ENCODE measurements at places on chromosomes 6 and 20.

DNA sequence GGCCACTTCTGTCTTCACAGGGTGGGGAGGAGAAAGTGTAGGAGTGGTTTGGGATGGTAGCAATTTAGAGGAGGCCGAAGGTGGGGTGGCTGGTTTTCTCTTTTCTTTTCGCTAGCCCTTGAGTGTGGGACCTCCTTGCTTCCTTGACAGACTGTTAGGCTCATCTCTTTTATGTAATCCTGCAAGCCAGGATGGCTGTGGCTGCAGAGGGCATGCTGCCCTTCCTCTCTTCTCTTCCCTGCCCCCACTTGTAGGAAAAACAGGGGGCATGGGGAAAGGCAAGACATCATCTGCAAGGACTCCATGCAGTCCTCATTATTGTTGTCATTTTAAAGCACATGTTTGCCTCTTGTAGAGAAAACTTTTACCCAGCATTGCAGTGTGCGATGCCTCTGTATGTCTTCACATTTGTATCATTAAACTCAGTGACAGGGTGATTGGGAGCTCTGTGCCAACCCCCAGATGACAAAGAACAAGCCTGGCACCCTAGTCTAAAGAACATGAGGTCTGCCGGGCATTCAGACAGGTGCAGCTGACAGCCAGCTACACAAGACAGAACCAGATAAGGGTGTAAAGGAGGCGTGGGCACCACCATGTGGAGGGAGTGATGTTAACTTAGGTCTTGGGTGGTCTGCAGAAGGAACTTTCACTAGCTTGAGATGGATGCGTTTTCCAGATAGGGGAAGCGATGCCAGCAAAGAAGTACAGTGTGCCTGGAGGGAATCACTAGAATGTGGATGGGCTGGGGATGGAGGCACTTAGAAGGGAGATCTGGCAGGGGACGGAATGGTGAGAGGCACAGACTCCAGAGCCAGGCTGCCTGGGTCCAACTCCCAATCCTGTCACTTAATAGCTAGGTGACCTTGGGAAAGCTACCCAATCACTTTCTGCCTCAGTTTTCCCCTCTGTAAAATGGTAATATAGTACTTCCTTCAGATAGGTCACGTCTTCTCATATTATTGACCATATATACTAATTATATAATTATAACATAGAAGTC is 207.6 kb downstream of the TBC1D7 start:
- no peak for DNase-seq

GRCh38 chr20:10739134-10739533 is 65.3 kb upstream of the JAG1 start:
- DNase-seq: no peak

DNA sequence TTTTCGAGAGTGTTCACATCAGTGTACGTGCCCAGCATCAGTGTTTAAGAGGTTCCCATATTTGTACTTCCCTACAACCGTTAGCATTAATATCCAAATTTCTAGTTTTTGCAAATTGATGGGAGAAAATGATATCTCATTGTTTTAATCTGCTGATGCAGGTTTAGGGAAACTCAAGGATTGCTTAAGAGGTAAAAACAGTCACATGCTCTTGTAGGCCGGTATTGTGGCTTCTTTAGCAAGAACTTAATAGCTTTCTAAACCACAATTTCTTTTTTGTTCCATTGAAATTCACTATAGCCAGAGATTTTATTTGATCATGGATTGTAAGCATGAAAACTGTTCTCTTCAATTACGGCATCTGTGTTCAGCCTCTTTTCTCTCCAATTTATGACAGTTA is 29.5 kb downstream of the BEND6 start:
- peak; percentile 19 for DNase-seq

DNA sequence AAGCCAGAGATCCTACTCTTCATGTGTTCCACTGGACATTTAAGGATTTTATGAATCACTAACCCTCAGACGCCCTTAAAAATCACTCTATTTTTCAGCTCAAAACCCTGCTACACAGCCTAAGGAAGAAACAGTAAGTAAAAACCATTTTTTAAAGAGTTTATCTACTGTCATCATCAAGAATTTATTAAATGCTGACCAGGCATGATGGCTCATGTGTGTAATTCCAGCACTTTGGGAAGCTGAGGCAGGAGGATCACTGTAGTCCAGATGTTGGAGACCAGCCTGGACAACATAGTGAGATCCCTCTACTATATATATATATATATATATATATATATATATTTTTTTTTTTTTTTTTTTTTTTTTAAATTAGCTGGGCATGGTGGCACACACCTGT is 124.2 kb upstream of the ID4 start:
- DNase-seq: no peak

DNA sequence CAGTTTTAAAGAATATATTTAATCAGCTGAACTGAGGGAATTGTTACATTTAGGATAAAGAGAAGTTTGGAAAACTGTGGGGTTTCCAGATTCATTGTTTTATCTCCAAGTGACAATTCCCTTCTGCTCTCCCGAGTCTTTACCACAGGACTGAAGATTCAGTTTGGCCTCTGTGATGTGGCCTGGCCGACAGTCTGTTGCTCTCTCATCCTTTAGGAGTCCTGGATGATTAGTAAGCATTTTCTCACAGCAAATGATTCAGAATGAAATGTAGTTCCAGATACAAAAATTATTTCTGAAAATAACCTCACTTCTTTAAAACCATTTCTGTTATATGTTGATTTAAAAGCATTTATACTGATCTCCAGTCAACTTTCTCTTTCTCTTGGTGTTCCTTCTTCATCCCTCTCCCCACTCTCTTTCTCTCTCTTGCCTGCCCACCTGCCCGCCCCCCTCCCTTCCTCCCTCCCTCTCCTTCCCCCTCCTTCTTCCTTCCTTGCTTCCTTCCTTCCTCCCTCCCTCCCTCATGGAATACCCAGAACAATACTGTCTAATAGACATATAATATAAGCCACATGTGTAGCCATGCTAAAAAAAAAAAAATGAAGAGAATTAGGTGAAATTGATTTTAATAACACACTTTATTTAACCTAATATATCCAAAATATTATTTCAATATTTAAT is 254.9 kb downstream of the PRL start:
- peak; percentile 64 for DNase-seq

- no peak for DNase-seq
Measured at GRCh38 chr6:151380848-151381205, 10.5 kb downstream of the ZBTB2 start.

- no peak for DNase-seq
Measured at GRCh38 chr6:70415247-70415646, 1.9 kb downstream of the FAM135A start.

DNA sequence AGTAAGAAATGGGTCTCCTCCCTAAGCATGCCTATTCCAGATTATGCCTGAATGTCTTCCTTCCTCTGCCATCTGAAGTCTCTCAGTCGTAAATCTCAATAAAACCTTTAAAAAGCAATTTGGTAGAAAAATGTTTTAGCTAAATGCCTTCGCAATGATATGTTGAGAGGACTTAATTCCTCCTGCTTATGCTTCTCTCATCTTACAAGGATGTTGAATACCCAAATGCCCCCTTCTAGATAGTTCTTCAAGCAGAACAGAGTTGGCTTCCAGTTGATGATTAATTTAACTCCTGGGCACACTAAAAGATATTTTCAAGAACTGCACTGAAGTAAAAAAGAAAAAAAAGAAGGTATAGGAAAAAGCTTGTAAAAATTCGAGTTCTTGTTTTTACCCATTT is 275.0 kb upstream of the SPTLC3 start:
- no peak for DNase-seq

- peak; percentile 4 for DNase-seq
Measured at GRCh38 chr6:70398783-70399728, 14.3 kb upstream of the FAM135A start.

- DNase-seq: no peak
Measured at GRCh38 chr20:46994341-46994740, 99.7 kb downstream of the EYA2 start.

- peak; percentile 47 for DNase-seq
Measured at GRCh38 chr20:15763366-15763765, 809.9 kb downstream of the KIF16B start.

- peak; percentile 85 for DNase-seq
Measured at GRCh38 chr6:43865932-43866645, 96.1 kb downstream of the VEGFA start.

GRCh38 chr20:19583532-19584175 is 174.4 kb upstream of the RIN2 start:
- peak; percentile 43 for DNase-seq

GRCh38 chr6:12369781-12370262 is 79.7 kb downstream of the EDN1 start:
- no peak for DNase-seq

DNA sequence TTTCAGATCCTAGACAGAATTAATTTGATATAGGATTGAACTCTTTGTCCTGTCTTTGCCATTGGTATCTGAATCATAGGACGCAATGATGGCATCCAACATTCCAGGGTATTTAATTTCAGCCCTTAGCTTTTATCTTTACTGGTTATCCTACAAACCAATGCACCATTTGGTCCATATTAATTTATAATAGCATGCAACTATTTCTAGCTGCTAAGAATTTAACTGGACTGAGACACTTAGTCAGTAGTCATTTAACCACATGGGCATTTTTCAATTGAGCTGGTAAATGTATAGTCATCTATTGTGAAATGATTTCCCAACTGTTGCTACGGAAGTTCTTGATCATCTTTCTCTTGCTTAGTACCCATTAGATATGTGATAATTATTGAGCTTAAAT is 141.1 kb downstream of the CD164 start:
- DNase-seq: peak; percentile 85

- no peak for DNase-seq
Measured at GRCh38 chr6:88459189-88459588, 293.0 kb upstream of the CNR1 start.

- no peak for DNase-seq
Measured at GRCh38 chr6:167210375-167211294, 52.9 kb upstream of the GPR31 start.

GRCh38 chr6:100152201-100152600 is 158.2 kb upstream of the MCHR2 start:
- no peak for DNase-seq

DNA sequence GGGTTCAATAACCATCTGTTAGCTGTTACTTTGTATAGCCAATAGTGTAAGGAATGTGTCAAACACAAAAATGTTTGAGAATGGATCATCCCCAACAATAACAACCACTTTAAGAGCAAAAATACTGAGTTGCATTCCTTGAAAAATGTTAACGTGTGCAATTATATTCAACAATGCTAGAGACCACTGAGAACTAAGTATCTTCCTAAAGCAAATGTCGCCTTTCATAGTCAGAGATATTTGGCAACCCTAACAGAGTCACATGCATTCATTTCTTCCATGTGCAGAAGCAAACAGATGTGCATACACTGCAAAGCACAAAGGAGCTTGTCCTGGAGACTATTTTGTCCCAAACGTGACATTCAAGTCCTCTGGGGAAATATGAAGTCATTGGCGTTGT is 448.6 kb downstream of the GJA1 start:
- peak; percentile 48 for DNase-seq

GRCh38 chr6:44762496-44762895 is 375.0 kb downstream of the CDC5L start:
- DNase-seq: no peak

GRCh38 chr20:61331543-61331942 is 79.5 kb downstream of the CDH4 start:
- no peak for DNase-seq

DNA sequence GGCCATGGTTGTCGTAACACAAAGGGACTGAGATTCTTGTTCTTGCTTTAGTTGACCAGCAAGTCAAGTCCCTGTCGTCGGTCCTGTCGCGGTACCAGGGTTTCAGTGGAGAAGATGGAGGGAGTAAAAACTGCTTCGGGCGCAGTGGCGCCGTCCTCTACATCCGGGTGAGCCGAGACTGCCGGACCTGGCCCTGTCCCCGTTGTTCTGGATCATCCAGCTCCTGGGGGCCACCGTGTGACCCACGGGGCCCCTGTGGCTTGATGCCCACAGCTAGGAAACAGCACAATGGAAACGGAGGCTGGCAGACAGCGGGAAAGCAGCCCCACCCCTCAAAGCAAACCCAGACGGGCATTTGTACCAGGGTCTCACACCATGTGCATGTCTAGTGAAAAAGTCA is 15.0 kb downstream of the MTG2 start:
- DNase-seq: no peak

GRCh38 chr20:50338479-50339391 is 148.1 kb downstream of the CEBPB start:
- DNase-seq: peak; percentile 48

- no peak for DNase-seq
Measured at GRCh38 chr6:26170181-26170580, 83.0 kb downstream of the HFE start.

DNA sequence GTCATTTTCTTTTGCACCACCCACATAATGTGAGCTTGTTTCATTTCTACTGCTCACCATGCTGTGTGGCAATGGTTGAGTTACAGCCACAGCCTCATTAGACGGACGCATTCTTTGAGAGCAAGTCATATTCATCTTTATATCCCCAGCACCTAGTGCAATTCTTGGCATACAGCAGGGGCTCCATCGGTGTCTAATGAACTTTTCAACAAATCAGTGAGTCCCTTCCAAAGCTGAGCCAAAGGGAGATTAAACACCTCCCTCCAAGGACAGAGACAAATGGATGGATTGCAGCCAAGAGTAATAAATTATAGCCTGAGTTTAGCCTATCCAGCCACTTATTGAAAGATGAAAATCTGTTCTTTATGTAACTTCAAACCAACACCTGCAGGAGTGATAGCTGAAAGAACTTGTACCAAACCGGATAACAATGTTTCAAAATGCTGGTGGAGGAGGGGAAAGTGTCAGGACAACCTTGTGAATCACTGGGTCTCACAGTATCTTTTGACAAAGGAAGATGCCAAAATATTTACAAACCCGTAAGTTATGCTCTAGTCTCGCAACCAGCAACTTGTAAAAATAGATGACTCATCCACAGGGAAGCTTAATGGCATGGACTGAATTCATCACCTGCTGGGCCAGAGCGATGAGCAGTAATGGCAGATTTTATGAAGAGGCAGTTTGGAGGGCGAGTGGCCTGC is 139.0 kb downstream of the PXDC1 start:
- peak; percentile 96 for DNase-seq

- peak; percentile 82 for DNase-seq
Measured at GRCh38 chr20:4067600-4068261, 52.4 kb upstream of the RNF24 start.

GRCh38 chr6:130269969-130270635 is 47.4 kb upstream of the SAMD3 start:
- no peak for DNase-seq

- DNase-seq: no peak
Measured at GRCh38 chr6:85362652-85363310, 87.1 kb upstream of the NT5E start.

DNA sequence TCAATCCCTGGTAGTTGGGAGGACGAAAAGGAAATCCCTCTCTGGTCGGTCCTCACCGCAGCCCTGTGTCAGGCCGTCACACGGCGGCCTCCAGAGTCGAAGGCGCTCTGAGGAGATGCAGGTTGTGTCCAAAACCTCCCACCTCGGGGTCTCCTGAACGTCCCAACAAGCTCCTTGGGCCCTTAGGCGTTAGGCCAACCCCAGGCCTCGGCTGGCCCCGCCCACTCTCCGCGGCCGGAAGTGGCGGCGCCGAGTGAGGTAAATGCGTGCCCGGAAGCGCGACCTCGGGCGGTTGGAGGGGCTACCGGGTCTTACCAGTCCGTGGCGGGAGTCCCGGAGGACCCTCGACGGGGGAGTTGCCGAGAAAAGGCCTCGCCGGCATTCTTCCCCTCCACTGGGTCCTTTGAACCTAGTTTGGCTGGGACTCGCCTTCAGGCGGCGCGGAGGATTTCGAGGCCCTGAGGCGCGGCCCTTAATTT is at the start of gene TDRD6:
TSS of gene TDRD6 (plus strand) at position 267 of the 479 bp plus-strand sequence. CDS start 244 bp downstream, outside the sequence.
- DNase-seq: no peak

All from fibroblast of skin of right quadriceps (primary cell).